ENCODE measurements at places on chromosomes 3 and 15.

GRCh38 chr3:117278424-117279190 lies 569.0 kb downstream of the TUSC7 start:
- no peak for DNase-seq

DNA sequence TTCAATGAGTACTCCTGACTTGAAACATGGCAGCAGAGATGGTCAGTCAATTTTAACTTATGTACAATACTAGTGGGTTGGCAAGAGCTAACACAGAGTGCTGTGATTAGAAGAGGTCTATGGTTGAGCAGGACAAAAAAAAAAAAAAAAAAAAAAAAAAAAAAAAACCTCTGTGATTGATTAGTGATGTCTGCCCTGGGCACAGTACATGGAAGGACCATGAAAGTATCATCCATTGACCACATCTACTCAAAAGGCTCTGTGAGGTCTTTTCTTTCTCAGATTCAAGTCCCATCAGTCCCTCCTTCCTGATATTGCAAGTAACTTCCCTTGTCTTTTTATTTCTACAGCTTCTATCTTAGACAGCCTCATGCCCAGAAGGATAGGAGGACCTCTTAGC lies 59.6 kb downstream of the NTRK3 start:
- DNase-seq, result no peak

DNA sequence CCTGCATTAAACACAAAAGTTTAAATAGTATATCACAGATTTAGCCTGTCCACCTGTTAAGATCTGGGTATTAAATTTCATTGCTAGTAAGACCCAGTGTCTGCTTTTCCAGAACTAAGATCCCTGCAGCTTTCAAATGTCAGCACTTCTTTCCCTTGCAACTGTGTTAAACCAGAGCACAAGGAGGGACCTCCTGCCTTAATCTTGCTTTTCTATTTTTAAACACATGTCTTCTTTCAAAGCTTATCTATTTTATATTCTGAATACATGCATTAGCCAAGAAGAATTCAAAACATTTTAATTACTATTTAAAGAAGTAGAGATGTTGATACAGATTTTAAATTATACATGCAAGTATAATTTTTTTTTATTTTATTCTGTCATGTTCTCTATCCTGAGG lies 315.1 kb downstream of the ARPP21 start:
- no peak for DNase-seq

DNA sequence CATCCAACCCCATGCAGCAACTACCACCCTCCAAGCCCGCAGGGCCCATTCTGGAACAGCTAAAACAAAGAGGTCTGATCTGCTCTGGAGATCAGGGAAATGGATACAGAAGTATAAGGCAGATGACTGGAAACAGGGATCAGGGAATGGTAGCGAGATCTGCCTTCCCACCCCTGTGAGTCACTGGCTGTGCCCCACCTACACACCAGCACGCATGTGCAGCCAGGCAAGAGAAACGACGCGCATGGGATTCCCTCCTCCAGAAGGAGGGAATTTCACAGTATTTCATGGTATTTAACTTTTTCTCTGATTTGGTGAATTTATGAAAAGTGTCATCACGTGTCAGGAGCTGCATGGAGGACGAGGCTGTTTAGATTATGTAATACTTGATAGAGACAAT lies 116.7 kb downstream of the ARRDC4 start:
- DNase-seq, result no peak

GRCh38 chr15:34953851-34954250 lies 15.7 kb downstream of the AQR start:
- DNase-seq, result no peak

GRCh38 chr3:11288786-11289637 lies 16.8 kb downstream of the ATG7 start:
- no peak for DNase-seq
